Heart left ventricle (tissue), 16 donors: ENCODE measurements at places on chromosomes 4 and X. TPM values are rescaled to one million over a fixed set of nuclear protein-coding genes. Genes with fewer than 3 reads are reported as not detected.

Gene MGST2
- 110 TPM for total RNA-seq

GRCh38 chrX:148507418-148507817, 7.0 kb downstream of the AFF2 start:
- no peak for DNase-seq
- no peak overlapping the region for H3K27ac ChIP-seq
- H3K36me3 ChIP-seq = no peaks in the 10 kb centered on the region
- H3K4me3 ChIP-seq = no peak overlapping the region

Gene ATOH1
- not detected for total RNA-seq

DNA sequence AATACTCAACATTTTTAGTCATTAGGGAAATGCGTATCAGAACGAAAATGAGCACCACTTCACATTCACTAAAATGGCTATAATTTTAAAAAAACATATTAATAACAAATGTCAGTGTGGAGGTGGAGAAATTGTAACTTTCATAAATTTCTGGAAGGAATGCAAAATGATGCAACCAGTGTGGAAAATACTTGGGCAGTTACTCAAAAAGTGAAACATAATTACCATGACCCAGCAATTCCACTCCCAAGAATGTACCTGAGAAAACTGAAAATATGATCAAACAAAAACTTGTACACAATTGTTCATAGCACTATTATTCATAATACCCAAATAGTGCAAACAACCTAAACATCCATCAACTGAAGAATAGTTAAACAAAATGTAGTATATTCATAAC, 76.1 kb upstream of the FAM241A start:
- H3K27ac ChIP-seq = no peak overlapping the region
- no peaks in the 10 kb centered on the region for H3K27me3 ChIP-seq
- DNase-seq = no peak
- no peaks in the 10 kb centered on the region for H3K4me1 ChIP-seq
- no peak overlapping the region for H3K4me3 ChIP-seq
- no peaks in the 10 kb centered on the region for H3K36me3 ChIP-seq

Gene PHEX
- not detected for total RNA-seq

DNA sequence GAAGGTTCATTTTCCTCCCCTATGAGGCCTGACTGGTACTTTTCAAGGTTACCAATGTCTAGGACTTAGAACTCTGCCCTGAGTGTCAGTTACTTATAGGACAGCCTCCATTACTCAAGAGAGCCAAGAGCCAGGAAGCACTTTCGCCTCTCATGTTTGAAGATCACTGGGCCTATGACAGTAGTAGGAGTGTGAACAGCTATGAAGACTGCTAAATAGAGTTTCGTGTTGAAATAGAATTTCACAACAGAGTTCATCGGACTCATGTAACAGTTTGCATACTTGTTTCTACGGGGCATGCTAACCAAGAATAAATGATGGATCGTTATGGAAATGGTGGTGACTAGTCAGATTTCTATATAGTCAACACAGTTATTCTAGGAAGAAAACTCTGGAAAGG, 97.8 kb upstream of the GPC4 start:
- H3K4me3 ChIP-seq = no peak overlapping the region
- H3K27me3 ChIP-seq = no peaks in the 10 kb centered on the region
- no peaks in the 10 kb centered on the region for H3K36me3 ChIP-seq
- H3K27ac ChIP-seq = no peak overlapping the region
- no peaks in the 10 kb centered on the region for H3K4me1 ChIP-seq

- H3K27me3 ChIP-seq = no peaks in the 10 kb centered on the region
- DNase-seq = no peak
- no peak overlapping the region for H3K4me3 ChIP-seq
- peaks cover 4% of the 10 kb centered on the region for H3K4me1 ChIP-seq
These were observed 18.1 kb upstream of the ATOH1 start for GRCh38 chr4:93810340-93810992.

DNA sequence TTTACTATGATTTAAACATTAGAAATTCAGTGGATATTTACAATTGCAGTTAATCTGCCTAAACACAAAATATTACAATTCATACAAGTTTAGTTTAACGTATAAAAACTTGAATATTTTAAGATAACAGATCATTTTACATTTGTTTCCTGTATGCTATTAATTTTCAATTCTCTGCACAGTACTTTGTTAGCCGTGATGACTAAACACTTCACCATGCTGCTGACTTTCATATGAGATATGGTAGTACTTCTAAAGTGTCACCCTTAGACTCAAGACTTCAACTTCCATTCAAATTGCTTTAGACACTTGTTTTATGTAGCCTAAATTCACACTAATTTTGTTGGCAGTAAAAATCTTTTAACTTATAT, 1646.4 kb upstream of the ADGRL3 start:
- DNase-seq = no peak
- peak overlapping the region; percentile 14 for H3K4me3 ChIP-seq
- no peaks in the 10 kb centered on the region for H3K27me3 ChIP-seq
- H3K27ac ChIP-seq = no peak overlapping the region
- no peaks in the 10 kb centered on the region for H3K4me1 ChIP-seq

- no peaks in the 10 kb centered on the region for H3K27me3 ChIP-seq
- H3K36me3 ChIP-seq = no peaks in the 10 kb centered on the region
- no peak overlapping the region for H3K27ac ChIP-seq
- DNase-seq = no peak
- H3K4me1 ChIP-seq = no peaks in the 10 kb centered on the region
These were observed 240.0 kb downstream of the FRMPD4 start for GRCh38 chrX:12378253-12378652.

DNA sequence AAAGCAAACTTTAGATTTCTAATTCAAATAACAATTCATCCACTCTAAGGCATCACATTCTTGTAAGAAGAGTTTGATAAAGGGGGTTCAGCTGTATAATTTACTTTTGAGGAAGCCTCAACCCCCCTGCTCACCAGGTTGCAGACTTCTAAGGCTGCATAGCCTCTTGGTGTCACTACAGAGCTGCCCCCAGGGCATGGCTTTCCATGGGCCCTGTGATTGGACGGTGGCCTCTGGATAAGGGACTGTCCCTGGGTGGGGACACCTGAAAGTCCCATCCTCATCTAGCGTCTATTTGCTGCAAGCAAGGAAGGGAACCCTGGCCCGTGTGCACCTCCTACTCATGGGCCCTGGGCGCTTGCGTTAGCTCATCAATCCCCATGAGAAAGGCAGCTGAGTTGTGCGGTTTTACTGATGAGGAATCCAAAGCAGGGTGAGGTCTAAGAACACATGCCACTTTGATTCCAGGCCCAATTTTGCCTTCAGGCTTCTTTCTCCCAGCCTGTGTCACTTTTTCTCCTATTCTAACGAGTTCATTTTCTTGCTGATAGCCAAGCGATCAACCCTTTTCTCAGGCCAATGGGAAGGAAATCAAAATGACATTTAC, 51.8 kb downstream of the SCML1 start:
- DNase-seq = no peak
- H3K27me3 ChIP-seq = no peaks in the 10 kb centered on the region
- H3K4me3 ChIP-seq = no peak overlapping the region
- H3K27ac ChIP-seq = no peak overlapping the region
- no peaks in the 10 kb centered on the region for H3K4me1 ChIP-seq

DNA sequence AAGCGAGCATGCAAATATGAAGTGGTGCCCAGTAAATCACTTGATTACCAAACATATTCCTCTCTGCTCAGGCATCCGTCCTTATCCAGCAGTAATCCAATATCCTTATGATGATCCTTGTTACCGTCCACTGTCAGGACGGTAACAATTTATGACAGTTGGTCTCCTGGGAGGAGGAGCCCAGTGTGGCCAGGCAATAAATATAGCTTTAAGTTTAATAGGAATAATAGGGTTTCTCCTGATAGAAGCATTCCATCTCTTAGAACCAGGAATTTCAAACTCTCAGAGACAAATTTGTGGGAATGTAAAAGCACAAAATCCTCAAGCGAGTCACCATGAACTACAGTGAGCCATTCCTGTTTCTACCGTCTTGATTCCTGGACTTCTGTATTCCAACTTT, 171.2 kb upstream of the IL15 start:
- no peak for DNase-seq
- no peaks in the 10 kb centered on the region for H3K27me3 ChIP-seq
- H3K36me3 ChIP-seq = no peaks in the 10 kb centered on the region

Gene LNX1
- total RNA-seq = 10.5 TPM

Gene FGG
- total RNA-seq = not detected

GRCh38 chr4:182205306-182205705, 37.9 kb upstream of the TENM3 start:
- no peak for DNase-seq
- H3K4me3 ChIP-seq = no peak overlapping the region
- no peaks in the 10 kb centered on the region for H3K4me1 ChIP-seq

DNA sequence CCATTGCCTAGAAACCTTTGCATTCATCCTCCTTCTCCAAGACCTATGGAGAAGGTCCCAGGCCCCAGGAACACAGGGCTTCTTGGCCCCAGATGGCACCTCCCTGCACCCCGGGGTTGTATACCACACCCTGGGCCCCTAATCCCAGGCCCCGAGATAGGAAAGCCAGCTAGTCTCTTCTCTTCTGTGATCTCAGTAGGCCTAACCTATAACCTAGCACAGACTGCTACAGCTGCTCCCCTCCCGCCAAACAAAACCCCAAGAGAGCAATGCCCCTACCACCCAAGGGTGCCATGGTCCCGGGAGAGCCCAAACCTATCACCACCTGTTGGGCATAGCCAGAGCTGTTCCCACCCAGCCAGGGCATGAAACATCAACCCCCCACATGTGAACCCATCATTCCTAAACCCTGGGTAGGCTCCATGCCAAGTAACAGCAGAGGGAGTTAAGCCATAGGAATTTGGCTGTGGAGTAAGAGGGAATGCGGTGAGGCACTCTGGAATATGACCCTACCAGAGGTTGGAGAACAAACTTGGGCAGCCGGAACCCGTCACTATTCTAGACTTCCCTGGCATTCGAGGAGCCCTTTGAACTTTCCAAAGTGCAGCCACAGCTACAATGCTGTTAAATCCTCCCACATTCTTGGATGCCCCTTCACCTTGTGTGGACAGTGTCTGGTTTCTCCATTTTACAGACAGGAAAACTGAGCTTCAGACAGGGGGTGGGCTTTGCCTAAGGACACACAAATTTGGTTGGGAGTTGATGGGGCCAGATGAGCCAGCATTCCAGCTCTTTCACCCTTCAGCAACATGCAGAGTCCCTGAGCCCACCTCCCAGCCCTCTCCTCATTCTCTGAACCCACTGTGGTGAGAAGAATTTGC, 10.9 kb upstream of the SASH3 start:
- no peaks in the 10 kb centered on the region for H3K4me1 ChIP-seq
- H3K4me3 ChIP-seq = no peak overlapping the region
- DNase-seq = no peak
- H3K27ac ChIP-seq = no peak overlapping the region
- H3K36me3 ChIP-seq = no peaks in the 10 kb centered on the region

GRCh38 chr4:124386163-124386562, 326.4 kb downstream of the ANKRD50 start:
- H3K36me3 ChIP-seq = no peaks in the 10 kb centered on the region
- H3K27ac ChIP-seq = no peak overlapping the region
- no peak overlapping the region for H3K4me3 ChIP-seq
- no peak for DNase-seq
- no peaks in the 10 kb centered on the region for H3K4me1 ChIP-seq

DNA sequence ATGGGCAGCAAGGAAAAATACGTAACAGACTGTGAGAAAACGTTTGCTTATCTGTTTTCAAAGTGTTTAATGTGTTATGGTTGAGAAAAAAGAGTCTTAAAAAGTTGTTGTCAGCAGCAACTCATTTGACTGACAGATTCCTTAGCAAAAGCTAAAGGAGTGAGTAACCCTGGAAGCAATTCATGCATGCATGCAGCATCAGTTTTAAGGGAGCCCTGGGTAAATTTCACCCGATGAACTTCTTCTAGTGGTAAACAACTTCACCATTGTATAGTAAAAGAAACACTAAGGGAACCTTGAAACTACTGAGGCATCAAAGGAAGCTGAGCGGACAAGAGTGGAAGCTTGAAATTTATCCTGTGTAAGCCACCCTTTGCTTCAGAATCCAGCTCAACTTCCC, 583.2 kb upstream of the INTU start:
- no peaks in the 10 kb centered on the region for H3K36me3 ChIP-seq
- no peaks in the 10 kb centered on the region for H3K4me1 ChIP-seq
- H3K27me3 ChIP-seq = no peaks in the 10 kb centered on the region
- H3K27ac ChIP-seq = no peak overlapping the region

Gene PRSS12
- total RNA-seq = 0.14 TPM

DNA sequence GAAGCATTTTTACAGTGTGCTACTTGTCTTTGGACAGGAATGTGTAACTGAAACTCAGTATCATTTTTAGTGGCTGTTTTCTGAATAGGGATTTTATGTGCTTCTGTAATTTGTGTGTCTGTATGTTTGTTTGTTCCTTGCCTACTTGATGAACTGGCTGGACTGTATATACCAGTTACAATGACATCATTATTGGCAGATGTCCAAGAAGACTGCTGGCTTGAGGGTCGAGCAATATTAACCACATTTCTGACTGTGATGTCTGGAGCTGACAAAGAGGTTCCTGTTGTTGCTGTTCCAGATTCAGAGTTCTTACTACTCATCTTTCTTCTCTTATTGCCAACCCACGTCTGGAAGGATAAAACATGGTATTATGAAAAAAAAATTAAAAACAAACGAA, 33.0 kb downstream of the HDX start:
- DNase-seq = no peak
- H3K4me3 ChIP-seq = no peak overlapping the region
- no peaks in the 10 kb centered on the region for H3K4me1 ChIP-seq
- H3K36me3 ChIP-seq = no peaks in the 10 kb centered on the region

- DNase-seq = no peak
- no peak overlapping the region for H3K27ac ChIP-seq
- no peaks in the 10 kb centered on the region for H3K36me3 ChIP-seq
- no peaks in the 10 kb centered on the region for H3K27me3 ChIP-seq
- no peak overlapping the region for H3K4me3 ChIP-seq
These were observed 1900.0 kb downstream of the C4orf33 start for GRCh38 chr4:130995988-130996387.

Gene DUX4
- not detected for total RNA-seq

DNA sequence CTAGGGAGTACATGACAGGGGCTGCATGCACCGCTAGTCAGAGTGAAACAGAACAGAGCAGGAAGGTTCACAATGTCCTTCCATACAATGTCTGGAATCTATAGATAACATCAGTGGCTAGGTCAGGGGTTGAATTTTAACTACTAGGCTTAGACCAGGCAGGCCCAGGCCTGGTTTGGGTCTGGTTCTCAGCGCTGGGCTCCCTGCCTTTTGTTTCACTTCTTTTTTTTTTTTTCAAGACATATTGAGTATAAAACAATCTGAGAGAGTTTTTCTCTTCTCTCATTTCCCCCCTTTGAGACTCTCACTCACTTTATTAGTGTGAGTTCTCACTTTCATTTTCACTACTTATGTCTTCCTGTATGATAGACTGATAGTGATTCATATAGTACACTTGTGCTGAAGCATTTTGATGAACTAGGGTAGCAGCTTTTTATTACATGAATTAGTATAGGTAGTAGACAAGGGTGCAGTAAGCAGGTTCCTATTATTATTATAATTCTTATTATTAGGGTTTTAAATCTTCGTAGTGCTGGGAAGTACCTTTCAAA, 120.0 kb upstream of the ZDHHC15 start:
- no peaks in the 10 kb centered on the region for H3K4me1 ChIP-seq
- no peak overlapping the region for H3K27ac ChIP-seq
- no peaks in the 10 kb centered on the region for H3K36me3 ChIP-seq
- no peak overlapping the region for H3K4me3 ChIP-seq
- no peaks in the 10 kb centered on the region for H3K27me3 ChIP-seq
